ENCODE measurements at places on chromosomes 3 and 15.

GRCh38 chr3:51559411-51559888 is 20.9 kb downstream of the RAD54L2 start:
- no peak for DNase-seq

- DNase-seq, result no peak
Observed at GRCh38 chr3:170128259-170128976, 53.1 kb downstream of the PHC3 start.

GRCh38 chr15:48654801-48655200 is 9.3 kb upstream of the FBN1 start:
- no peak for DNase-seq

DNA sequence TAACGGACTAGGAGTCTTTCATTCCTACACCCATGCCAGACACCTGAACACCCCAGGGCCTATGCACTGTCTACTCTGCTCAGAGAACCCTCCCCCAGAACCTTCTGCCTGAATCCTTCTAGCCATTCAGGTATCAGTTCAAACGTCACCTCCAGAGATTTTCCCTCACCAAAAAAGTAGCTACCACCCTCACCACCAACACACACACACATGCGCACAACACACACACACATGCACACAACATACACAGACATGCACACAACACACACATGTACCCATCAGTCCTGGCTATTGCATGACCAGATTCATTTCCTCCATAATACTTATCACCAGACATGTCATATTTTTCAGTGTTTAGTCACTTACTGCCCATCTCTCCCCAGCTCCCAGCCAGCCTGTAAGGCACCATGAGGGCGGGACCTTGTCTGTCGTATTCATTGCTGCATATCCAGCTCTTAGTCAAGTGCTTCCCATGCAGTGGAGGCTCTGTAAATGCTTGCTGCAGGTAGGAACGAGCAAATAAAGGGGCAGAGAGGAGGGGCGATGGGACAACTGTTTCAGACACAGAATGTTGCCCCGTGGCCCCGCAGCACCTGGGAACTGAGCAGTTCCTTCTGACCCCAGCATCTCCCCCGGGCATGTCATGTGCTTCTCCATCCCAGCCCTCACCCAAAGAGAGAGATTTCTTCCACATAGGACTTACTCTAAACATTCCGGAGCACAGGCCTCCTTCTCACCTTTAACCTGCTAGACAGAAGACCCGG is 29.2 kb downstream of the XXYLT1 start:
- no peak for DNase-seq

- DNase-seq, result no peak
Observed at GRCh38 chr3:131109156-131109555, 82.5 kb downstream of the NEK11 start.

DNA sequence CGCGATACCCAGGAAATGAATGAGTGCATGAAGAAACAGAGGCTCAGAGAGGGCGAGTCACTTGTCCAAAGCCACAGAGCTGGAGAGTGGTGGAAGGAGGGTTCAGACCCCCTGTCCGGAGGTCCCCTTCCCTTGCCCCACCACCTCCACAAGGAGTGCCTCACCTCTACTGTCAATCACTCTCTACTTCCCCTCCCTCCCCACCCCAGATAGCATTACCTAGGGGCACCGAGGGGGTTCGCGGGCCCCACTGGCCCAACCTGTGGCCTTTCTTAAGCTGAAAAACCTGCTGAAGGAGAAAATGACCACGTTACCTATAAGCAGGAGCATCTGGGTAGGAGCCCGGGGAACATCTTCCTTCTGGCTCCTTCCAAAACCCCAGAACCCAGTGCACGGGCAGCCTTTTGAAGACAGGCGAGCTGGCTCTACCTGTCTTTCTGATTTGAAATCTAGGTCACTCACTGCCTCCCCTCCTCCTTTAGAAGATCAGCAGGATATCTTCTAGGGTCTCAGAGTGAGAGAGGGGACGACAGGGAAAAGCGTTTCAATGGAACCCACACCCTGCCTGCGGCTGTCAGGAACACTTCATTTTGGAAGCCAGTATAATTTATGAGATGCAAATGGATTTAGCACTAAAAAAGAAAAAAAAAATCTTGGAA is 89.9 kb upstream of the MEF2A start:
- DNase-seq, result no peak

DNA sequence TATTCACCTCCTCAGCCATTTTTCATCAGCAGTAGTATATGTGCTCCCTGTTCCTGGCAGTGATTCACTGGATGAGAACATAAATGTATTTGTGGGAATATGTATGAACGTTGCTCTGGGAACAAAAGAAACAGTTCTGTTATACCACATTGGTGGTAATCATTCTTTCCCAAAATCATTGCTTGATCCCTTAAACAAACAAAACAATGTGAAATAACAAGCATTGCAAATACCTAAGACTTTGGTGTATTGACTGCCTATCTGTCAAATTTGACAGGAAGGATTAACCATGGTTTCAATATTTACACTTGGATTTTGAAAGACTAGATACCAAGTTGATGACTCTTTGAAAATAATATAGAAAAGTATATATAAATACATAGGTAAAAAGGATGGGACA is 284.1 kb downstream of the FHIT start:
- DNase-seq, result no peak

DNA sequence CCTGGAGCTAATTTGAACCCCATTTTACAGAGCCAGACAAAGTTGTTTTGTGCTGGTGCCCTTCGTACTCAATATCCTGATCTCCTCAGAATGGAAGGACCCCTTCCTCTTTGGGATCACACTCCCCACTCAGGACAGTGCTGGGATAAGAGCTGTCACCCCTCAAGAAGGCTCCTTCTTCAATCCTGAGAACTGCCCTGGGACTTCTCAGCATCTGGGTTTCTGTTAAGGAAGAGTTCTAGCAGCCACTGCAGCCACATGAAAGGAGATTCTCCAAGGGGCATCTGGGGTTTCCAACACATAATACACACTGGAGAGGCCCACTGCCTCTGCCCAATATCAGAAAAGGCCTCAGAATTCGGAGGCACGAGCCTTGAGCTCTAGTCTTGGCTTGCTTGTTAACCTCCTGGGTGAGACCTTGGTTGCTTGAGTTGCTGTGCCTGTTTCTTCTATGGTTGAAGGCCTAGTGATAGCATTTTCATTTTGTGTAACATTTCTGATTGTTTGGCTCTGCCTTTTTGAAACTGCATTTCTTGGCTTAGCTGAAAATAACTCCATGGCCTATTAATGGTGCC is 78.8 kb upstream of the NMNAT3 start:
- DNase-seq, result no peak

- no peak for DNase-seq
Observed at GRCh38 chr15:90306560-90306959, 41.1 kb downstream of the NGRN start.

DNA sequence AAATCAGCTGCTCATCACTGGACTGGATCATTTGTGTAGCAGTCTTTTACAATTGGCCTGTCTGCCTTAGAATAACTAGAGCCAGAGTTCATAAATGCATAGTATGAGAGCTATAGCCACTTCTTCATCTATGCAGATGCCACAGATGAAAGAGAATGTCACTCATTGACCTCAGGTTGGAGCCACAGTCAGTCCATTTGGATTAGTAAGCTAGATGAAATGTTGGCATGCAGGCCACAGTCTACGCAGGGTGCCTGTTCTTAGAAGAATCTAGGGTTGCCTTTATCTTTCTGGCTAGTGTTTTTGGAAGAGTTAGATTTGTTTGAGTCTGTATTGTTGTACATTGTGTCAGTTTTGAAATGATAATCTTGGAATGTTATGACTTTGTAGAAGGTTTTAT is 25.4 kb upstream of the EDEM1 start:
- no peak for DNase-seq

- no peak for DNase-seq
Observed at GRCh38 chr3:185727873-185728272, 97.0 kb downstream of the IGF2BP2 start.

DNA sequence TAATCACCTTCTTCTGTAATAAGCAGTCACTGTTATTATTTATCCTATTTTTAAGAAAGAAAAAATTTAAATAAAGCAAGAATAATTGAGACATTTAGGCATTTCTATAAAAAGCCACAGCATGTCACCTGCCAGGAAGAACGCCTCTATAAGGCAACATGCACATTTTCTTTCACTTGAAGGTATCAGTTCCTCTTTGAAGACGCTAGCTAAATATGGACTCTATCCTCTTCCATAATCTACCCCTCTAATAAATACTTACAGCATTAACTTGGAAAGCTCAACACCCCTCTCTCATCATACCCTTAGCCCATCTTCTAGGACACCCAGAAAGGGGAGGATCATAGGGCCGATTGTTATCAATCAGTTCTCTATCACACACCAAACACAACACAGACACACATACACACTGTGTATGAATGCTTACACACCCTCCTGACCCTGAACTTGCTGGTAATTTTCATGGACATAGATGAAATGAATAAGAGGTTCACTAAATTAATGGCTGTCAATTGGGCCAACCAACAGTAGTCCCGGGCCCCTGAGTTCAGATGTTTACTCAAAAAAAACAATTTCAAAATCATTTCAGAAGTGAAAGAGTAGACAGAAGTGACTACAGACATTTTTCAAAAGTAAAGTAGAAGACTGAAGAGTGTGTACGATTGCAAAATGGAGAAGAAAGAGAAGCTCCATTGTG is 102.5 kb downstream of the ZMAT3 start:
- no peak for DNase-seq

DNA sequence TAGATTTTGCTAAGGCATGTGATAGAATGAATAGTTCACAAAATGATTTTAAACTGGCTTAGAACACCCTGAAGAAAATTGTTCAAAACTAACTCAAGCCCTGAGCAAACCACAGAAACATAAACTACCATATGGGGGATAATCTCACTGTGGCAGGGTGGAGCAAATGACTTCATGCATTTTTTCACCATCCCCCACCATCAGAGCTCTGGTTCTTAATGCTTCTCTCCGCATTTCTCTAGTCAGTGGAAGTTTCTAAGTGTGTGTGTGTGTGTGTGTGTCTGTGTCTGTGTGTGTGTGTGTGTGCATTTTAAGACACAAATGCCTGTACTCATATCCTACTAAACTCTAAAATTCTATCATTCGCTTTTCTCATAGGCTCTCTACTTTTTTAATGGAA is 107.1 kb upstream of the PHLDB2 start:
- DNase-seq, result no peak

DNA sequence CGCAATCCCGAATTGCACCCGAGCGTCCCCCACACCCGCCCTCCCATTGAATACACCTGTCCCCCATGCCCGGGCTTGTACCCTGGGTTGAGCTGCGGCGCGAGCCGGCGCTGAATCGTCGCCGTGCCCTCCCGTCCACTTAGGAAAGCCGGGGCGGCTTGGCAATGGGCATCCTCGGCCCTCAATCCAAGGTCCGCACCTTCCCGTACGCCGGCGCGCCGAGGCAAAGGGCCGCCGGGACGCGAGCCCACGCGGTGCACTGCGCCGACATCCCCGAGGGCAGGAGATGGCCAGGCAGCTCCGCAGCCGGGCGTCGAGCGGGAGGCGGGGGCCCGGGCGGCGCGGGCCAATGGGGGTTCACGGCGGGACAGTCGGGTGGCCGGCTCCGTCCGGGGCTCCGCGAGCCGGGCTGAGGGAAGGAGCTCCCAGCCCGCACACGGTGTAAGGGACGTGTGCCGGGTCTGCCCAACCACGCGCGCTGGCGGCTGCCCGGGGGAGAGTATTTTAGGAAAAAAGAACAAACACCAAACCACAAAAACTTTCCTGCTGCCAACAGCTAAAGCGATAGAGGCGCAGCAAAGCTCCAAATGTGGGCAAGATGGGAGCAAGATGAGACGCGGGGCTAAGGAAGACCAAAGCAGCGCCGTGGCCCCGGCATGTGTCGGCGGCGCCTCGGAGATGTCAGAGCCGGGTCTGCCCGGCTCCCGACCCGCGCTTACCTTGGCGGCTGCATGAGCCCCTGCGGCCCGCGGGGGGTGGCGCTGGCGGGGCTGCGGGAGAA is 621 bp downstream of the RGMA start:
- no peak for DNase-seq

DNA sequence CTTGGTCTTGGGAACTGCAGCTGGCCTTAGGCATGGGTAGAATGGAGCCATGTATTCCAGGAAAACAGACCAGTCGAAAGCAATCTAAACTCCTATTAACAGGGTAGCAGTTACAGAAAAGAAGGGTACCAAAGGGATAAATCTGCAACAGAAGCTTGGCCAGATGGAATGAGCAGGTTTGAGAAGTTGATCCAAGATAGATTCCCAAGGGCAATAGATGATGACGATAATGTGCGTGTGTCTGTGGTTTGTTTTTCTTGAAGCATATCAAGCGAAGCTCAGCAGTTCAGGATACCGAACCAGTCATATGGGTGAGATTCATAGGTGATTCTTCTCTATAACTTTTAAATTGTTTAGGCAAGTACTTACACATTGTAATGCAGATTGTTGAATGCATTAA is 203.8 kb upstream of the SEMA6D start:
- no peak for DNase-seq

- DNase-seq, result no peak
Observed at GRCh38 chr15:43877371-43877770, 50.6 kb downstream of the WDR76 start.

DNA sequence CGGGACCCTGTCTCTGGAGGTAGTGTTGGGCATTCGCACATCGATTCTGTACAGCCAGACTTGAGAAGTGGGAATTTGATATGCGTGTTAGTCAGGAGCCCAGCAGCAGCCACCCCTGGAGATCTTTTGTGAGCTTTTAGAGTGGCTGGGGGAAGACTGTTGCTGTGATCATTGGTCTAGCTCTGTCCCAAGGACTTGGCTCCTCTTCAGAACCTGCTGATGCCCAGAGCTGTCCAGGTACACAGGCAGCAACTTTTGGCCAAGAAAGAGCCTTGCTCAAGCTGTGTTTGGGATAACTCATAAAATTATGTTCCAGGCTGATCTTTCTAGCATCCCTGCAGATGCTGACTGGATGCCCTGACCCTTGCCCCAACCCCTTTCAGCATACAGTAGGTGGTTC is 29.3 kb downstream of the LIMD1 start:
- no peak for DNase-seq

GRCh38 chr15:47394286-47394809 is 323.0 kb upstream of the SEMA6D start:
- DNase-seq, result no peak

GRCh38 chr15:82864967-82865366 is 55.5 kb downstream of the WHAMM start:
- DNase-seq, result no peak

- DNase-seq, result no peak
Observed at GRCh38 chr3:103513003-103513402, 1078.2 kb downstream of the ZPLD1 start.

DNA sequence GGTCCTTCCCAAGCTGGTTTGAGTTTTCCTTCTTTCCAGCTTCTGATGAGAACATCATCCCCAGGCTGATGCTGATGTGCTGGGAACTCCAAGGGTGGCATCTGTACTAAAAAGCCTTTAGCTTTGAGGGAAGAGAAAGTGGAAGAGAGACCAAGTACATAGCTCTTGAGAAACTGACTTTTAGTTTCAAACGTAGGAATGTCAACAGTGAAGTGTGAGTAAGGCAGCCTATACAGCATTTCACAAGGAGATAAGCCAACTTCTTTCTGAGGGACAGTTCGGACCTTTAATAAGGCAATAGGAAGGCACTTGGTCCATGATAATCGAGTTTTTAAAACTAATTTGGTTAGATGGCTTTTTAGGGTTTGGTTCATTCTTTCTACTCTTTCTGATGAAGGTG is 53.7 kb downstream of the DLG1 start:
- DNase-seq, result no peak

- DNase-seq, result no peak
Observed at GRCh38 chr3:35680866-35681650, 41.7 kb downstream of the ARPP21 start.

GRCh38 chr3:126679831-126680666 is 24.0 kb upstream of the CHCHD6 start:
- no peak for DNase-seq
